ENCODE measurements at places on chromosomes 4 and X.

GRCh38 chrX:45843518-45843917 is 642.8 kb upstream of the DIPK2B start:
- no peak for DNase-seq

DNA sequence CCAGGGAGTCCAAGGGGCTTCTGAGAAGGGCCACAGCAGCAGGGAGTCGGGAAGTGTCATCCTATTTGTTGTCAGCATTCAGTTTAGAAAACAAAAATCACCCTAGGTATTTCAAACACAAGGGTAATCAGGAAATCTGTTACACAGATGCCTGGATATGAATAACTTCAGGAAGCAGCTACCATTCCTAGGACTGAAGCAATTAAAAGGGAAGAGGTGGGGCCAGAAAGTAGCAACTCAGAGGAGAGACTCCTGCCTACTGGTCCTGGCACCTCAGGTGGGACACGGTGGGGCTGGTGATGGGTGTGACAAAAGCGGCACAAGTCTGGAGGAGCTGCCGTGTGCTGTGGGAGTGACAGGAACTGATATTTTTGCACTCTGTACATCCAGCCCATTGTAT is 107.9 kb downstream of the PDGFRA start:
- no peak for DNase-seq

- DNase-seq: no peak
These were observed 56.8 kb downstream of the SEPSECS start for GRCh38 chr4:25103418-25103817.

DNA sequence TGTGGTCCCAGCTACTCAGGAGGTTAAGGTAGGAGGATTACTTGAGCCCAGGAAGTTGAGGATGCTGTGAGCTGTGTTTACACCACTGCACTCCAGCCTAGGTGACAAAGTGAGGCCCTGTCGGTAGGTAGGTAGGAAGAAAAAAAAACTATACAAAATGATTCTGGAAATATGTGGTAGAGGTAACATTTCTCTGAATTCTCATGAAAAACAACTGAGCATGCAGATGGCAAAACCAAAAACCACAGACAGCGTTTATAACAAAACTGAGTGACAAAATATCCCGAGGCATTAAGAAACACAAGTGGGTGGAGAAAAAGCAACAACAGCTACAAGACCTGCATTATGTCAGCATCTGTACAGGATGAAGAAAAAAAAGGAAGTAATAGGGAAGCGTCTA is 211.7 kb downstream of the DLG3 start:
- no peak for DNase-seq

- no peak for DNase-seq
These were observed 82.6 kb downstream of the SH3RF1 start for GRCh38 chr4:169188204-169188603.

- no peak for DNase-seq
These were observed 8.1 kb downstream of the CPZ start for GRCh38 chr4:8600686-8601085.

DNA sequence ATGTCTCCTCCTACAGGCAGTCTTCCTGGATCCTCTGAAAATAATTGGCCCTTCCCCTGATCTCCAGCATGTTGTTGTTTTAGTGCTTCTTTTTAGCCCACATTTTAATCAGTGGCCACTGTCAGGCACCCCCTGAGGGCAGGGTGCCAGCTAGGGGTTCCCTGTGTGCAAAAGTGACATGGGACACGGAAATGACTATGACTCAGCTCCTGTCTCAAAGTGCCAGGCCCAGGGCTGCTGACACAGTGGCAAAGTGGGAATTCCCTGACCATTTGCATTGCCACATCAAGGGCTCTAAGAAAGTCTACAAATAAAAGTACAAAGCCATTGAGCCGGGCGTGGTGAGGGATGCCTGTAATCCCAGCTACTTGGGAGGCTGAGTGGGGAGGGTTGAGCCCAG is 24.8 kb downstream of the HMX1 start:
- DNase-seq: peak; percentile 31

DNA sequence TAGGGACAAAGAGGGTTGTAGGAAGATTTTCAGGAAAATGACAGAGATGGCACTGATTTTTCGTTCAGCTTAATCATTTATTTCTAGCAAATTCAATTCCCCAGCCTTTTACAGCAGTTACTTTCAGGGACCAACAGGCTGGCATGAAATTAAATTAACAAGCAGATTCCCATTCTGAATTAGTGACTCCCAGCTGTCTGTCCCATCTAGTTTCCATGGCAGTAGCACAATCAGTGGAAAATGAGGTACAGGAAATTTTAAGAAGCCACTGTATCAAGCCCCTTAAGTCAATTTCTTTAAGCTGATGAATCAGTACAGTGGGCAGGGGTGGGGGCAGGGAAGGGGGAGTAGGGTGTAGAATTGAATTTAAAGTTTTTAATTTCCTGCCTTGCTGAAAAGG is 121.1 kb upstream of the TEX13C start:
- DNase-seq: no peak

- no peak for DNase-seq
These were observed 346.6 kb downstream of the CENPC start for GRCh38 chr4:67198727-67199126.

GRCh38 chrX:115693476-115693875 is 132.5 kb downstream of the PLS3 start:
- no peak for DNase-seq

DNA sequence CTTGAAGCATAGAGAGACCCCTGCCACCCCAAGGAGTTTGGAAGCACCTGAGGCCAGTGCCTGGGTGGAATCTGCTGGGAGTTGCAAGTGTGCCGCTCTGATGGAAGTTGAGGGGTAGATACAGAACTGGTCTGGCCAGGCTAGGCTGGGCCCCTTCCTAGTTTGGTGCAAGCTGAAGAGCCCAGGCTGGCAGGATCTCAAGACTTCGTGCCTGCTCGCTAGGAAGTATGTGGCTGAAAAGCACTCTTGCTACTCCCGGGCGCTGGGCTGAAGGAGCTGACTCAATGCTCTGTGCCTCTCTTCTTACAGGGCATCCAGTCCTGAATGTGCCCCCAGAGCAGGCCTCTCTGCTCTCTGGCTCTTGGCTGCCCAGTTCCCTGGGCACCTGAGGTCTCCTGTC is 51.7 kb upstream of the PJA1 start:
- DNase-seq: no peak

GRCh38 chrX:70252491-70252890 is 7.5 kb downstream of the P2RY4 start:
- no peak for DNase-seq

DNA sequence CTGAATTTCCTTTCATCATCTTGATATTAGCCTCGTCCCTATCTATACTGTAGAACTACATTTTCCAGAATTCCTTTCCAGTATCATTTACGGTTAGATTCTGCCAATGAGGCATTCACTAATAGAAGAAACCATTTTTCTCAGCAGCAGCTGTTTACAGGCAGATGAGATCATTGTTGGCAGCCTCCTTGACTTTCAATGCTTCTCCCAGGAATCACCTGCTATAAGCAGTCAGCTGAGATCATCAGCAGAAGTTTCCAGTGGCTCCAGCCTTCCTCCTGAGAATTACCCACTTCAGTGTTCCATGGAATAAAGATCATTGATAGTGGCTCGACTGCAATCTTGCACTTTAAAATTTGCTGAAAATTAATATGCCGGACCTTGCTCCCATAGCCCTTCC is 157.3 kb upstream of the TET2 start:
- DNase-seq: no peak

- DNase-seq: no peak
These were observed 29.0 kb downstream of the F9 start for GRCh38 chrX:139559383-139560042.

GRCh38 chr4:71550220-71551165 is 211.7 kb downstream of the SLC4A4 start:
- no peak for DNase-seq

DNA sequence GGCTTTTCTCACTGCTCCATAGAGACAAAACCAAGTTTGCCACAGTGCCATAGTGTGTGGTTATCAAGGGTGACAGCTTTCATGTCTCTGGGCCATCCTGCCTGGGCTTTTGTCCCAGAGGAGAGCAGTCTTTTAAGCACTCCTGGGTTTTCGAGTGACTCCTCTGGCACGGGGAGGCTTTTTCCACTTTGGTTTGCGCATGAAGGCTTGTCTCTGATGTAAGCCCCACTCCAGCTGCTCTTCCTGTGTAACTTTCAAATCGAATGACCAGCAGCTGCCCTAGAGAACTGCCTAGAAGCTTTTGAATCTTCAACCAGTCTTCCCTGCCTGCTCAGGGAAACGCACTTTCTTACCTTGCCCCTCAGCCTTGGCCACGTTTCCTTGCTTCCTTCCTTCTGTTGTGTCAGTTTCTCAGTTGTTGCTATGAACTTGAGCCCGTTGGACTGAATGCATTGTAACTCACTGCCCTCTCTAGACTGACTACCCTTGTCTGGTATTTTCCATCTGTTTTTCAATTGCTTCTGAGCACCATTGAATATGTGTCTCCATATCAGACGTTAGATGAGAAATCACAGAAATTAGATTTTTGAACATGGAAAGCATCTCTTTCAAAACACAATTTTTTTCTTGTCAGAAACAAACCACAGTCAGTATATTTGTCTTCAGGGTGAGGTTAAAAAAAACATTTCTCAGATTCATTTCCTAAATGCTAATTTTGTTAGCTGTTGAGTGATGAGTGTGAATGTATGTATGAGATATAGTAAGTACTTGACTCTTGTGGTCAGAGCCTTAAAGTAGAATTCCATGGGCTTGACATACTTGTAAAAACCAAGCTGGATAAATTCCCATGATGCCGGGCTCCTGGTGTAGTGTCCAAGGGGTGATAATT is 45.3 kb downstream of the SLC9A6 start:
- no peak for DNase-seq

- DNase-seq: no peak
These were observed 237.8 kb upstream of the PGRMC2 start for GRCh38 chr4:128525387-128525786.

GRCh38 chr4:14636563-14636962 is 365.7 kb upstream of the CPEB2 start:
- DNase-seq: no peak

- no peak for DNase-seq
These were observed 34.2 kb upstream of the C1GALT1C1 start for GRCh38 chrX:120664081-120664480.

GRCh38 chr4:89486042-89486441 is 178.4 kb upstream of the GPRIN3 start:
- no peak for DNase-seq

GRCh38 chrX:49925176-49925575 is 2.8 kb downstream of the CLCN5 start:
- no peak for DNase-seq

DNA sequence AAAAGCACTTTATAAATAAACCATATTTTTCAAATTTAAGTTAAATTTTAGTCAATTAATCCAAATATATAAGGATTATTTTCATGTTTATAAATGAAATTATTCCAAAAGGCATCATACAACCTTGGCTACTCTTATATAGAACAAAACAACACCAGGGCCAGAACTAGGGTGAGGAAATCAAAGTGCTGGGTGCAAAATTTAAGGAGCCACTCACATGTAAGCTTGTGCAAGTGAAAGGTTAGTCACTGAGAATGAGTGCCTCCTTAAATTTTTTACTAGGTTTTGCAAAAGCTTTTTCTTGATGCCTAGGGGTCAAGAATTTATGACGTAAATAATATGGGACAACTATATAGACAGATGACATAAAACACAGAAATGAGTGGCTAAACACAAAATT is 83.4 kb upstream of the COX18 start:
- DNase-seq: no peak

- DNase-seq: no peak
These were observed 23.9 kb upstream of the CXCL13 start for GRCh38 chr4:77581724-77582123.

GRCh38 chrX:38375891-38376290 is 23.5 kb downstream of the OTC start:
- DNase-seq: no peak
